ENCODE measurements at places on chromosomes 2 and 18.

DNA sequence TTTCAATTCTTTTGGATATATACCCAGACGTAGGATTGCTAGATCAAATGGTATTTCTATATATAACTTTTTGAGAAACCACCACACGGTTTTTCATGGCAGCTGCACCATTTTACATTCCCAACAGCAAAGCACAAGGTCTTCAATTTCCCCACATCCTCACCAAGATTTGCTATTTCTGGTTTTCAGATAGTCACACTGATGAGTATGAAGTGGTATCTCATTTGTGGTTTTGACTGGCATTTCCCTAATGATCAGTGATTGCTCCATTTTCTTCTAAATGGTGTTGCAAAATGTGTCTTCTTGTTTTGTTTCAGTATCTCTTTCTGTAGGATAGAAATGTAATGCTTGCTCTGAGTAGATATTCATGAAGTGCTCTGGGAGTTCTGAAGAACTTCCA lies 52.0 kb downstream of the ANKRD44 start:
- DNase-seq: no peak

DNA sequence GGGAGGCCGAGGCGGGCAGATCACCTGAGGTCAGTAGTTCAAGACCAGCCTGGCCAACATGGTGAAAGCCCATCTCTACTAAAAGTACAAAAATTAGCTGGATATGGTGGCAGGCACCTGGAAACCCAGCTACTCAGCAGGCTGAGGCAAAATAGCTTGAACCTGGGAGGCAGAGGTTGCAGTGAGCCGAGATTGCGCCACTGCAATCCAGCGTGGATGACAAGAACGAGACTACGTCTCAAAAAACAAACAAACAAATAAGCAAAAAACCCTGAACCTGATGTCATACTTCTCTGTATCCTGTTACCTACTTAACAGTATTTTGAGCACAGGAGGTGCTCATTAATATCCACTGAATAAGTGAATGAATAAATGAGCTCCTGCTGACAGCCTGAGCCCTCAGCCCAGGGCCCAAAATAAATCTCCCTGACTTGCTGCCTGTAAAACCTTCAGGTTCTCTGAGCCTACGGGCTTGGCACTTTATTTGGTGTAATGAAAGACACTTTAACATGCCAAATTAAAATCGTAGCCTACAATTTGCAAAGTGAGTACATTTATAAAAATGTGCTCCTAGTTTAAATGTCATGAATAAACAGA lies 215.1 kb downstream of the ZNF385B start:
- DNase-seq: no peak

DNA sequence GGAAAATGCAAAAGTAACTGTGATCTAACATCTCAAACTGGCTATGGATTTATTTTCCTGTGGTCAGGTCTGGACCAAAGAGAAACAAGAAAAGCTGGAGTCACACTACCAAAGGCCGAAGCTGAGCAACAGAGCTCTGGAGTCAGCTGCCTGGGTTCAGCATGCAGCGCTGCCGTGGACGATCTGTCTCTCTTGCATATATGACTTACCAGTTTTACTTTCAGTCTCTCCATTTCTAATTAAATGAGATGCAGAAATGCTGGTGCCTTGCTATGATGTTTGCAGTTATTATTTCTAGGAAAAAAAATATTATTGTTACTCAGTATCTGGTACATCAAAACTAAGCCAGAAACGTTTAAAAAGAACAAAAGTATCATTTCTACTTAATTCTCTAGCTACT lies 813.2 kb downstream of the RNF144A start:
- DNase-seq: no peak

DNA sequence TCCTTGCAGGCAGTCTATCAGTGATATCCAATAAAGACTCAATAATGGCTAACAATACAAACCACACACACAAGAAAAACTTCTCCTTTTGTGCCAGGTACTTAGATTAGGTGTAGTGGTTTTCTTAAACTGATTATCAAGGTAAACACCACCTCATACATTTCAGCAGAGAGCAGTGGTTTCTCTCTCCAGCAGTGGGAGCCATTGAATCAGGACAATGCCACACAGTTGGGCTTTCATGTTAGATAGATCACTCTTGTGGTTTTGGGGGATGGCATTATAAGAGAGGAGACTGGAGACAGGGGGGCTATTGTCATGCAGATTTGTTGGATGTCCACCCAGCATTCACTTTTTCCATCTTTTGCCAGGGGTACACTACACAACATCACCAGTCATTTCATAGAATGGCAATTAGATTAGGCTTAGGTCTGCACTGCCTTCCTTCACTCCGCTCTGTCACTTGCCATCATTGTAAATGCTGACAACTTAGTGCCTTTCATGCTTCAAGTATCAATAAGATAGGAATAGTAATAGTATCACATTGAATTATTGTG lies 13.6 kb upstream of the IRS1 start:
- DNase-seq: no peak

DNA sequence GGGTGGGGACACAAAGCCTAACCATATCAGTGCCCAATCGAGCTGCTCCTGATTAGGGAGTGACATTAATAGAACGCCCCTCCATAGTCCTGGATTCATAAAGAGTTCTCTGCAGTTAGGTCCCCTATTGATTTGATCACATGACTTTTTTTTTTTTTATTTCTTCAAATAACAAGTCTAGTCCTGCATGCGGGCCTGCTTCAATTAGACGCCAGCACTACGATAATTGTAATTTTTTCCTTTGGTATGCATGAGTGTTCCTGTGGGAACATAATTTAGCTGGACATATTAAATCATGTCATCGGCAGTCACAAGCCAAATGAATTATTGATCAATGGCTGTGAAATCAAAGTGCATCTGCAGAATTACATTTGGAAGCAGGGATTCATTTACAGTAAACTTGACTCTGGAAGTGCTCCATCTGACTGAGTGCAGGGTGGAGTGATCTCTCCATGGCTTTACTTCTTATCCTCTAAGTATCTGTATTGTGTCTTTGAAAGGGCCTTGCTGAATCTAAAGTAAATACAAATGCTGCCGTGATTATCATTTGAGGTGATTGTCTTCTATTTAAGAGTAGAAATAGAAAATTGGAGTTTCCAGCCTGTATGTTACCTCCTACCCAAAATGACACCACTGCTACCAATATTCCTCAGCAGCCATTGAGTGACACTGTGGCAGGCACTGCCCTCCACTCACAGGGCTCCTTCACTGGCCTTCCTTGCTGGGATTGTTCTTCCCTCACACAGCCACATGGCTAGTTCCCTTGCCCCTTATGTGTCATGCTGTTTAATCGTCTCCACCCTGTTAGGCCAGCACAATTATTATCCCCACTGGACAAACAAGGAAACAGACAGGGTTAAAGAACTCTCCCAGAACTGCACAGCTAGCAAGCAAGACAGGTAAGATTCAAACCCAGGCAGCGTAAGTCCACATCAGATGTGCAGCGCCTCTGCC lies 337.4 kb upstream of the ID2 start:
- DNase-seq: no peak

DNA sequence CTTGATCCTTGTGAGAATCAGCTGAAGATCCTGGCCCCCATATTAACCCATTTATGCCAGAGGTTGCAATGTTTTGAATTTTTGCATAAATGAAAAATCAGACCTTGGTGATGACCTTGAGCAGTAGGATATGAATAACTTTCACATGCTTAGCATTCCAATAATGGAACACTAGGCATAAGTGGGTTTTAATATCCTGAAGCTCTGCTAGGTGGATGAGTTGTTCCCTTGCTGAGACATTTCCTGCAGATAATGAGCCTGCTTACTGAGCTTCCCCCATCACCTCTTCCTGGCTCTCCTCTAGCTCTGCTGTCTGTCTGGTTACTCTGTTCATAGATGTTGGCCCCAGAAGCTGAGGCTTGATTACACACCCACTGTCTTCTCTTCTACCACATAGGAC lies 25.5 kb upstream of the SEC11C start:
- DNase-seq: no peak

DNA sequence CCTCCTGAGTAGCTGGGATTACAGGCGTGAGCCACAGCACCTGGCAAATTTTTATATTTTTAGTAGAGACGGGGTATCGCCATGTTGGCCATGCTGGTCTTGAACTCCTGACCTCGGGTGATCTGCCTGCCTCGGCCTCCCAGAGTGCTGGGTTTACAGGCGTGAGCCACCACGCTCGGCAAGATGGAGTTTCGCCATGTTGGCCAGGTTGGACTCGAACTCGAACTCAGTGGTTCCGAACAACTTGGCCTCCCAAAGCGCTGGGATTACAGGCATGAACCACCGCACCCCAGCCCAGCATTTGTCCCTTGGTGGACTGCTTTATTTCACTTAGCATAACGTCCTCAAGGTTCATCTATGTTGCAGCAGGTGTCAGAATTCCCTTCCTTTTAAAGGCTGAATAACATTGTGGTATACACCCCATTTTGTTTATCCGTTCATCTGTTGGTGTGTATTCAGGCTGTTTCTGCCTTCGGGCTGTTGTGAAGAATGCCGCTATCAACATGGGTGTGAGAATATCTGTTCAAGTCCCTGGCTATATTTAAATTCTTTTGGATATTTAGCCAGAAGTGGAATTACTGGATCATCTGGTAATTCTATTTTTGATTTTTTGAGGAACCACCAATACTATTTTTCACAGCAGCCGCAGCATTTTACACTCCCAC lies 1.2 kb upstream of the CENPA start:
- no peak for DNase-seq
